T-helper 2 cell treated with Interferon-gamma antibody and Interleukin-4, amounts not matched to agents 100 ng/mL and 5 ng/mL, for 36 hours (primary cell): ENCODE measurements at places on chromosomes 1 and 21. TPM values are rescaled to one million over a fixed set of nuclear protein-coding genes. Genes with fewer than 3 reads are reported as not detected.

Gene FBXO2
- total RNA-seq, result 0.41 and 0.59 TPM in 2 replicates

Gene VCAM1
- total RNA-seq, result not detected in 2 replicates

Gene S100A7A
- total RNA-seq, result not detected in 2 replicates

Gene EVI5
- total RNA-seq, result 3.5 TPM in 2 replicates

Gene ARHGEF10L
- total RNA-seq, result not detected in 2 replicates

Gene HRNR
- not detected in 2 replicates for total RNA-seq

Gene LMX1A
- total RNA-seq, result not detected in 2 replicates

Gene FNDC5
- total RNA-seq, result not detected in 2 replicates

Gene GPR37L1
- total RNA-seq, result not detected in 2 replicates

Gene SH3BGR
- total RNA-seq, result 0.75 and 1.0 TPM in 2 replicates

Gene CD52
- total RNA-seq, result 1,191 and 1,203 TPM in 2 replicates

Gene RCC1
- total RNA-seq, result 79.6 and 82.6 TPM in 2 replicates

Gene LHX8
- not detected in 2 replicates for total RNA-seq

Gene APOBEC4
- not detected in 2 replicates for total RNA-seq

Gene OR2L8
- total RNA-seq, result 0.30 TPM in 1 of 2 replicates, not detected in the other

Gene NME7
- total RNA-seq, result 16.8 and 19.7 TPM in 2 replicates

Gene CYP4Z1
- not detected in 2 replicates for total RNA-seq
